Fibroblast of skin of left quadriceps (primary cell): ENCODE measurements at places on chromosomes 11 and 22.

- DNase-seq = no peak
Observed at GRCh38 chr22:26624803-26625202, 3.0 kb downstream of the CRYBA4 start.

GRCh38 chr11:83007477-83007876 lies 64.2 kb downstream of the RAB30 start:
- DNase-seq = no peak

DNA sequence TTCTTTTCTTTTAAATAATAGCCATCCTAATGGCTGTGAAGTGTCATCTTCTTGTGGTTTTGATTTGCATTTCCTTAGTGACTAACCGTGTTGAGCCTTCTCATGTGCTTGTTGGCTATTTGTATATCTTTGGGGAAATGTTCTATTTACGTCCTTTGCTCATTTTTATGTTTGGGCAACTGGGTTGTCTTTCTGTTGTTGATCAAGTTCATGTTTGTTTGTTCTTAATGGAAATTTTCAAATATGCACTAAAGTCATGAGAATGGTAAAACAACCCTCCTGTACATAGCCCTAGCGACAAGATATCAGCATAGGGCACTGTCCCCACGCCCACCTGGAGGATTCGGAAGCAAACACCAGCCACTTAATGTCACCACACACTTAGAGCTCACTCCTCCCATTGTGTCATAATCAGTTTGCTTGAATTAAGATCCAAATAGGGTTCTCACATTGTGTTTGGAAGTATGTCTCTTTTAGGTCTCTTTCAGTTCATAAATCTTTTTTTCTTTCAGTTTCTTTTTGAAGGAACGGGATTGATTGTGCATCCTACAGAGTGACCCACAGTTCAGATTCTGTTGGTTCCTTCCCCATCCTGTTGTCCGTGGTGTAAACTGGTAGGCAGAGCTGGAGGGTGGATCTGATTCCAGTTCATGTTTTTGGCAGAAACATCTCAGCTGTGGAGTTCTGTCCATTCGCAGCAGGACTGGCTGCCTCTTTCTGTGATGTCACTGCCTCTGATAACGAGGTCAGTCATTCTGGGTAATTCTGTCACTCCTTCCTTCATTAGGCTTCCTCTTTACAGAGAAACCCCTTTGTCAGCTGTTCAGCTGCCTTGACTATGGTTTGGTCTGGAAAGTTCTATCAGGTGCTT lies 26.4 kb upstream of the ADORA2A start:
- DNase-seq = no peak

DNA sequence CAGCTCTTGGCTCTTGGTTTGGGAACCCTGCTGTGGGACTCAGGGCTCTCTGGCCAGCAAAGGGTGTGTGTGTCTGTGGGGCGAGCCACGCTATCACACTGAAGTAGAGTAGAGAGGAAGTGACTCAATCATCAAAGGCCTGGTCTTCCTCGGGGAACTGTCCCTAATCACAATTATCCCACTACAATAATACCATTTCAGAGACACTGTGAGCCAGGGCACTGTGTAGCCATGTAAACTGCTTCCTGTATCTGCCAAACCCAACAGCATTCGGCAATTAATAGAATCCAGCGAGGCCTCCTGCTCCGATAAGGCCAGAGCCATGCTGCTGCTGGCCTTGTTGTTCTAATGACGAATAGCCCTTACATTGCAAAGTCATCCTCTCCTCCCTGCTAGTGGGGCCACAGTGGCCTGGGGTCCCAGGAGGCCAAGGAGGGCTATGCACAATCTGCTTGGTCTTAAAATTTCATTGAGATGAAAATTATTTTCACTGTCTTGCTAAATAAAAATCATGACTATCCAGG lies 49.8 kb upstream of the LMO2 start:
- DNase-seq = no peak

GRCh38 chr11:28690746-28691145 lies 582.6 kb downstream of the METTL15 start:
- no peak for DNase-seq

- no peak for DNase-seq
Observed at GRCh38 chr11:111996129-111996528, 29.1 kb upstream of the DLAT start.

DNA sequence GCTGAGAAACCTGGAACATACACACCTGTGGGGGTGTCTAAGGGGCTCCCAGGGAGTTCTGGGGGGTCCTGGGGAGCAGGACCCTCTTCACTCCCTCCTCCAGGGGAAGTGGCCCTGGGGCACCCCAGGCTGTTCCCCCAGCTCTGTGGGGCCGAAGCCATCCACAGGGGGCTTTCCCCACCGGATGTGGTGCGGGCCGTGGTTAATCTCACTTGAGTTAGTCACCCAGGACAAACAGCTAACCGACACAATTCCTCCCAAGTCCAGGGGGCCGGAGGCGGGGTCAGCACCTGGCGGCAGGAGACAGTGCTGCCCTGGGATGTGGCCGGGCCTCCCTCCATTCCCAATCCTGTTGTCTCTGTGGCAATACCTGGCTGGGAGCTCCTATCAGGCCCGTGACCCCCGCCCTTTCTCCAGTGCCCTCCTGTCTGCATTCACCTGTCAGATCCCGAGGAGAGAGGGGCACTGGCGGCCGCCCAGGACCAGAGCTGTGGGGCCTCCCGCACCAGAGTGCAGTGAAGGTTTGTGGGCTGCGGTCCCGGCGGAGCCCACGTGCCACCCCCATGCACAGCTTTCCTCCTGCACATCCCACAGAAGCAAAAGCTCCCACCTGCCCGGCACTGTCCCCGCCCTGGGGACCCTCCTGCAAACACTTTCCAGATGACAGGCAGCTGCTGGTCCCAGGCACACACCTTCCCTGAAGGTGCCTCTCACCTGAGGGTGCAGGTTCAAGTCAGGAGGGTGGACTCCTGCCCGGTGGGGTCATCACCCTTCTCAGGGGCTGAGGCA lies 5.2 kb upstream of the MUC5AC start:
- DNase-seq = no peak

- no peak for DNase-seq
Observed at GRCh38 chr11:50298182-50298988, 265.7 kb downstream of the OR4C45 start.

DNA sequence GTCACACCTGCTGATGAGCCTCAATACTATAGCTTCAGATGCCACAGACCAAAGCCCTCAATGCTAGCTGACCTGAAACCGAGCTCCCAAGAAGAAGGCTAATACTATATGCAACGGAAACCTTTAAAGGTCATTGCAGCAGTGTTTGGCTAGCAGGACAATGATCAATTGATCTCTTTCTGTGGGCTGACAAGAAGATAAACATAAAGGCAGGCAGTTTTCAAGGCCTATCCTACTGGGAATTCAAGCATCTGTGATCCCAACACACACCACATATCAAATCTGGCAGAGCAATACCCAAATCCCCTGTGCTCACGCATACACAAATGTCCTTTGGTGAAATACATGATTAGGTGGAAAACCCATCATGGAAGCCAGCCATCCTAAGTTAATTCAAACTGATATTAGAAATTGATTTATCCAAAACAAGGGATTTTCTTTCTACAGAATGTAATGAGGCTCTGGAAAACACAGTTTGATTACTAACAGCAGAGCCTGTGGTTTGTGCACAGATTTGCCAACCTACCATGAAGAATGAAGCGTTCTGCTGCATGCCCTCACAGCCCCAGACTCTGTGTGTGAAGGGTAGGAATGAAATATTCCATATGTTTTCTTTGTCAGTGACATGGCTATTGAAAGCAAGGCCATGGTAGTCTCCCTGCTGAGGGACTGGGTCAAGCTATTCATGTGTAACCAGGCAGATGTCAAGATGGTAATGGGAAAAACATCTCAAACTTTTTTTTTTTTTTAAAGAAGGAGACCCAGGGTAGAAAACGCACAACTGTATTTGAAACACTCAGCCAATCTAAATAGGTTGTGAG lies 12.2 kb downstream of the LGR4 start:
- DNase-seq = no peak

GRCh38 chr22:35257321-35258190 lies at the start of gene HMGXB4:
HMGXB4 (plus strand) TSS chr22:35257493; CDS start chr22:35262391, 4,898 bp downstream.
- peak; percentile 72 for DNase-seq

DNA sequence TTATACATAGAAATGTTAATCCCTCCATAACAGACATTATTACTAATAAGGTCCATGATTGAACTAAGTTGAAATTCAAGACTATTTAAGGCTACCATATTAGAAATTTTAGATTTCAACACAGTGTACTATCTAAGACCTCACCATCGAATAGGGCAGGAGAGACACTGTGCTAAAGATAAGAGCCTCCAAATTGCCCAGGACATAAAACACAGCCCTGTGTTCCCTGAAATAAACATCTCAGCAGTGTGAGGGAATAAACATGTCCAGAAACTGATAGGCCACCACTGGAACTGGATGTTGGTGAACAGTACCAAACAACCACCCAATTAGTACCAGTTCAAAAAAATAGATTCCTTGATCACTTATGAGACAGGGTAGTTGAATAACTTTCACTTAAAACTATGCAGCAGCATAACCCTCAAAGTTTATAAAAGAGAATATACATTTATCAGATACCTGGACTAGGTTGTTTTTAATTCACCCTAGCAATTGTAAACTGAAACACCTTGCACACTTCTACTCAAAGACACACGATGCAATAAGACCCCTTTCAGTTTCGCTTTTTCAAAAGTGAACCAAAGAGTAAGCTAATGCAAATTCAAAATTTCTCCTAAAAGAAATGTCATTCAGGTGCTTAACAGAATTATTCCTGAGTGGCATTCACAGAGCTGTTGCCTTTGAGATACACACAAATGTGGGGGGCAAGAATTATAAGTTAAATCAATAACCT lies 34.3 kb downstream of the USP28 start:
- DNase-seq = no peak

- no peak for DNase-seq
Observed at GRCh38 chr11:46335890-46336562, 11.2 kb upstream of the DGKZ start.

DNA sequence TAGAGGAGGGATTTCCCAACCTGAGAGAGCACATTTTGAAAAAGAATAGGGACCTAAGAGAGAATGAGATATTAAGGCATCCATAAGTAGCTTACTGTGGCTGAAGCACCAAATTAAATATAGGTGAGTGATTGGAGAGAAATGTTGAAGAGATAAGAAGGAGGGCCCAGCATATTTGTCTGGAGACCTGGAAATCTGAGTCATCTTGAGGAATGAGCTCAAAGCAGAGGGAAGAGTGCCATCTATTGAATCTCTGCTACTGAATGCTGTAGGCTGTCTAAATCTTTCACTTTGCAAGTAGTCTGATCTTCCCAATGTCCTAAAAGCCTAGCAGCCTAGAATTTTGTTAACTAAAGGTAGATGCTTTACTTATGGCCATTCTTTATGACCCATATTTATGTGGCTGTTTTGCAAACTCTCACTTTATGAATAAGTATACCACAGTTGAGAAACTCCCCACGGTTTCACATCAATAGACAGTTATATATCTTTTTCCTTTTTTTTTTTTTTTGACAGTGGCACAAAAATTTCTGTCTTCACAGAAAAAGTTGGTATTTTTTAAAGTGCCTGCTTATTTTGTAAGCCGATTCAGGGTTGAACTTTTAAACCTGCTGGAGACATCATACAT lies 2093.5 kb downstream of the LRRC4C start:
- peak; percentile 2 for DNase-seq

DNA sequence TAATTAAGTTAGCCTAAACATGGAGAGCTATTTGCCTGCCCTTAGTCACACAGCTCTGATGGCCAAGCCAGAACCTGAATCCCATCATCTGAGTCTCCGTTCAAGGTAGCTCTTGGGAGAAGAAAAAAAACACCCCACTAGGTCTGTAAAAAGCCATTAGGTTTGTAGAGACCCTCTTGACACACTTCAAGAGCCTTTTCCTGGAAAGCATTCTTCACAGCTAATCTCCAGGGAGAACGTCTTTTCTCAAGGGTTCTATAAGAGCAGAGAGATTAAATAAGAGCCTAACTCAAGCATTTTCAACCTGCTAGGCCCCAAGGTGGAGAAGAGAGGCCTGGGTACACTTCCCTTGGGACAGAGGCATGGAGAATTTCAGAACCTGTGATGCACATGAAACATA lies 61.6 kb upstream of the NAV2 start:
- DNase-seq = no peak

DNA sequence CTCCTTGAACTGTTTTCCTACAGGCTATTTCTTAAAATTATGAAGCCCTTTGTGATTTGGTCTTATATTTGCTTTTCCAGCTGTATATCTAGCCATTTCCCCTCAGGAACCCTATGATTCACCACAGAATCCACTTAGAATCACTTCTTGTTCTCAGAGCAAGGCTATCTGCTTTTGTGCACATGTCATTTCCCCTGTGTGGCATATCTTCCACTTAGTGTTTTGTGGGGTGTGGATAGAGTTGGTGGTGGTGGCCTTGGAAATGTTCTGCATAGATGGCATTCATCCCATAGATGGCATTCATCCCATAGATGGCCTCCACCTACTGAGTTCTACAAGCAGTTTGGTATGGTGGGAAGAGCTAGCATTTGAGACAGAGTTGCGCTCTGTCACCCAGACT lies 44.7 kb downstream of the SWAP70 start:
- DNase-seq = no peak

DNA sequence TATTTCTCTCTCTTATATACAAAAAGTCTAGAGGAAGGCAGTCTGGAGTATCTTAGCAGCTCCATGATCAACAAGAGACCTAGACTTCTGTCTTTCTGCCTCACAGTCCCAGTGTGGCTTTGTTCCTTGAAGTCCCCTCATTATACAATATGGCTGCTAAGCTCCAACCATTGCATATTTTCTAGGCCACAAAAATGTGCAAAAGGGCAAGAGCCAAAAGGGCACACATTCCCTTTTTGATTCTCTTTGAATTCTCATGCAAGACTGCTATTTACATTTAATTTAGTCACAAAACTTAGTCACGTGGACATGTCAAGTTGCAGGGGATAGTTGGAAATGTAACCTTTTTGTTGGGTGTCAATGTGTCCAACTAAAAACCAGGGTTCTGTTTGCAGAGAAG lies 64.2 kb upstream of the OLFML1 start:
- DNase-seq = no peak

- DNase-seq = no peak
Observed at GRCh38 chr11:134667505-134667904, 255.5 kb upstream of the B3GAT1 start.

- DNase-seq = no peak
Observed at GRCh38 chr11:133898770-133899115, 53.4 kb upstream of the SPATA19 start.

GRCh38 chr22:25057013-25057881 lies 104.7 kb downstream of the KIAA1671 start:
- no peak for DNase-seq

- DNase-seq = no peak
Observed at GRCh38 chr22:25829237-25829636, 87.2 kb downstream of the MYO18B start.

- peak; percentile 80 for DNase-seq
Observed at GRCh38 chr11:126914941-126915340, 85.6 kb downstream of the KIRREL3 start.

- DNase-seq = peak; percentile 80
Observed at GRCh38 chr22:45537734-45538181, 35.1 kb downstream of the FBLN1 start.

GRCh38 chr11:102436561-102436960 lies 16.0 kb downstream of the TMEM123 start:
- peak; percentile 69 for DNase-seq
